Activated B cell treated with CpG ODN at 0.5 μM for 24 hours (primary cell): ENCODE measurements at places on chromosomes 12 and 14. TPM values are rescaled to one million over a fixed set of nuclear protein-coding genes. Genes with fewer than 3 reads are reported as not detected.

GRCh38 chr12:13595536-13596443 lies 385.6 kb downstream of the GRIN2B start:
- no peaks in the 10 kb centered on the region for H3K27me3 ChIP-seq
- H3K4me3 ChIP-seq: no peak overlapping the region
- H3K4me1 ChIP-seq: peaks cover 5% of the 10 kb centered on the region
- no peaks in the 10 kb centered on the region for H3K36me3 ChIP-seq

GRCh38 chr12:50401500-50402081 lies 906 bp downstream of the LARP4 start:
- DNase-seq: no peak
- H3K27me3 ChIP-seq: peaks cover 5% of the 10 kb centered on the region
- H3K36me3 ChIP-seq: peaks cover 15% of the 10 kb centered on the region
- H3K4me3 ChIP-seq: peak overlapping the region; percentile 97
- peak overlapping the region; percentile 91 for H3K27ac ChIP-seq

- DNase-seq: no peak
- peaks cover 2% of the 10 kb centered on the region for H3K36me3 ChIP-seq
- H3K27me3 ChIP-seq: no peaks in the 10 kb centered on the region
- no peak overlapping the region for H3K4me3 ChIP-seq
- no peaks in the 10 kb centered on the region for H3K4me1 ChIP-seq
Observed at GRCh38 chr12:27653661-27654060, 42.6 kb upstream of the REP15 start.

GRCh38 chr12:124356221-124356620 lies 61.3 kb downstream of the RFLNA start:
- peaks cover 83% of the 10 kb centered on the region for H3K36me3 ChIP-seq
- no peaks in the 10 kb centered on the region for H3K4me1 ChIP-seq
- no peak overlapping the region for H3K27ac ChIP-seq
- DNase-seq: no peak
- no peaks in the 10 kb centered on the region for H3K27me3 ChIP-seq

GRCh38 chr14:32779840-32780239 lies 158.8 kb upstream of the NPAS3 start:
- H3K4me1 ChIP-seq: no peaks in the 10 kb centered on the region
- no peaks in the 10 kb centered on the region for H3K36me3 ChIP-seq
- H3K4me3 ChIP-seq: no peak overlapping the region
- DNase-seq: no peak
- no peaks in the 10 kb centered on the region for H3K27me3 ChIP-seq

DNA sequence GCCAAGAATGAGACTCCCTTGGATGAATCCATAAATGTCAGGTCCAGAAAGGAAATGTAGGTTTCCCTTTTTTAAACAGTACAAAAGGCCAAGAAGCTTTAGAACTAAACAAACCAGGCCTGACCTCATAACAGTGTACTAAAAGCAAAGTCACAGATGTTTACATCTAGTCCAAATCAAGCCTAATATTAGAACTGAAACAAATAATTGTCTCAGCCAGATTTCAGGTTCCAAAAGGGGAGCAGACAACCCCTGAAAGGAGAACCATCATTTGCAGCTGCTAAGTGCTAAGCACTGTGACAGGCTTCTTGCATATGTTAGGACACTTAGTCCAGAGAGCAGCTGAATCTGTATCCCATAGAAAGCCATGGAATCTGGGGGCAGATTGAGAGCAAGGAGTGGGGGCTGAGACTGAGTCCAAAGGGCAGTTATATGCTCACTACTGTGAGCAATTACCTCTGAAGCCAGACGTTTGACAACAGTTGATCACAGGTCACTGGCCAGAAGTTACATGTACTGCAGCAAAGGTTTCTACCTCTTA lies 90.1 kb downstream of the STXBP6 start:
- H3K27ac ChIP-seq: no peak overlapping the region
- no peak overlapping the region for H3K4me3 ChIP-seq
- H3K36me3 ChIP-seq: no peaks in the 10 kb centered on the region
- no peaks in the 10 kb centered on the region for H3K27me3 ChIP-seq
- H3K4me1 ChIP-seq: no peaks in the 10 kb centered on the region

DNA sequence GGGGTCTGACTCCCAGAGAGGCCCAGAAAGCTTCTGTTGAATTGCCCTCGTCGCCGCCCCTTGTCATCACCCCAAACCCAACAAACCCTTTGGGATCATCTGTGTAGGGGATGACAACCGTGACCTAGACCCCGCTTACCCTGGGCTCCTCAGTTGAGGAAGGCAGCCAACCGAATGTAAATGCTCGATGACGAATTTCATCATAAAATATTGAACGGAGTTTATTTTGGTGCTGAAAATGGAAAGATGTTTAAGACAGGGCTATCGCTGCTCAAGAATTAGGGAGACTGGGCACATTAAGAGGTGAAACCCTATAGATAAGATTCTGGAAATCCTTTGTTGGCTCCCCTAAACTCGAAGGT lies 512 bp downstream of the ACTR10 start:
- H3K4me1 ChIP-seq: peaks cover 28% of the 10 kb centered on the region
- DNase-seq: no peak
- H3K4me3 ChIP-seq: peak overlapping the region; percentile 94
- H3K27me3 ChIP-seq: no peaks in the 10 kb centered on the region

DNA sequence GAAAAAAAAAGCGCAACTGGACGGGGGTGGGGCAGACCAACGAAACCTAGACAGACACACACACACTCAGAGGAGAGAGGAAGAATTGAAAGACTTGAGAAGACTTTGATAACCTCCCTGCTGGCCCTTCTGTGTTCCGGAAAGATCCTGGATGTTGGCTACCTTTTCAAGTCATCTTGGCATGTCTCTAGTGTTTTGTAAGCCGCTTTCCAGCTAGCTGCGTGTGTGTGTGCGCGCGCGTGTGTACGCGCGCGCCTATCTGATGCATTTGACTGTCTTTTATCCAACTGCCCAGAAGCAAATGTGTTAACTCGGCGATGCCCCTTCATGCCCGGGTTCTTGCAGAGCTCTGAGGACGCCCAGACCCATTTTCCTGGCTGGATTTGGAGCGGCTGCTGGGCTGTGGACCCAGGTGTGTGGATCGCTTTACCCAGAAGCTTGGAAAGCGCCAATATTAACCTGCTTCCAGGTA lies 664 bp downstream of the LRFN5 start:
- H3K27me3 ChIP-seq: peaks cover 59% of the 10 kb centered on the region
- no peak for DNase-seq
- peaks cover 38% of the 10 kb centered on the region for H3K4me1 ChIP-seq
- peak overlapping the region; percentile 69 for H3K4me3 ChIP-seq
- H3K27ac ChIP-seq: no peak overlapping the region
- H3K36me3 ChIP-seq: no peaks in the 10 kb centered on the region

- H3K36me3 ChIP-seq: no peaks in the 10 kb centered on the region
- DNase-seq: no peak
- H3K4me1 ChIP-seq: no peaks in the 10 kb centered on the region
- no peak overlapping the region for H3K4me3 ChIP-seq
Observed at GRCh38 chr14:69808919-69809808, 12.1 kb upstream of the SLC10A1 start.

DNA sequence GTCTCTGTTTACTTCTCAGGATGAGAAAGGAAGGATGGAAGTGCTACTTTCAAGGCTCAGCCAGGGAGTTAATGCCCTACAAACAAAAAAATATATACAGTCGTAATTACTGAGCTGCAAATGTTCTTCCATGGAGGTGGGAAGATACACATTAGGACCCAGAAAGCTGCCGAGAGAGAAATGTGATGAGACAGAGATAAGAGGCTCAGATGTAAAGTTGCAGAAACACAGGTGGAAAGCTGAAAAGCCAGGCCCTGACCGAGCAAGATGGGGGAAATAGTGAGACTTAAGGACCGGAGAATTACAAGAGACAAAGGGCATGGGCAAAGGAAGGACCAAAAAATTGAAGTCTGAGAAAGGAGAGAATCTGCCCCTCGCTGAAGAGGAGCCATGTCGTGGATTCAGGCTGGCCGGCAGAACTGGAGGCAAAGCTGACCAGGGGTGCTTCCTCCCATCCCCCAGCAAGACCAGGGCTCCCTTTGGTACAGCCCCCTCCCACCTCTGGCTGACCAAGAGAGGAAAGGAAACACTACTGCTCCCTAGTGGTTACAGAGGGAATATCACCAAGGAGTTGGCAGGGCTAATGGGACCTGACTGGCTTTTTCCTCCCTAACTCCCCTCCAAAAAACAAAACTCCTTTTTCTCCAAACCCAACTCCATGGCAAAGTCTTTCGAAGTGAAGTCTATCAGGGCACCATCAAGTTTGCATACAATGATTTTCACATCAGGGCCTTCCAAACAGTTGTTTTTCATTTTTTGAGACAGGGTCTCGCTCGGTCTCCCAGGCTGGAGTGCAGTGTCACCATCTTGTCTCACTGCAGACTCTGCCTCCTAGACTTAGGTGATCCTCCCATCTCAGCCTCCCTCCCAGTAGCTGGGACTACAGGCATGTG lies 12.1 kb downstream of the ZFHX2 start:
- H3K27me3 ChIP-seq: peaks cover 2% of the 10 kb centered on the region
- H3K27ac ChIP-seq: no peak overlapping the region
- no peaks in the 10 kb centered on the region for H3K4me1 ChIP-seq
- no peak overlapping the region for H3K4me3 ChIP-seq
- H3K36me3 ChIP-seq: no peaks in the 10 kb centered on the region

DNA sequence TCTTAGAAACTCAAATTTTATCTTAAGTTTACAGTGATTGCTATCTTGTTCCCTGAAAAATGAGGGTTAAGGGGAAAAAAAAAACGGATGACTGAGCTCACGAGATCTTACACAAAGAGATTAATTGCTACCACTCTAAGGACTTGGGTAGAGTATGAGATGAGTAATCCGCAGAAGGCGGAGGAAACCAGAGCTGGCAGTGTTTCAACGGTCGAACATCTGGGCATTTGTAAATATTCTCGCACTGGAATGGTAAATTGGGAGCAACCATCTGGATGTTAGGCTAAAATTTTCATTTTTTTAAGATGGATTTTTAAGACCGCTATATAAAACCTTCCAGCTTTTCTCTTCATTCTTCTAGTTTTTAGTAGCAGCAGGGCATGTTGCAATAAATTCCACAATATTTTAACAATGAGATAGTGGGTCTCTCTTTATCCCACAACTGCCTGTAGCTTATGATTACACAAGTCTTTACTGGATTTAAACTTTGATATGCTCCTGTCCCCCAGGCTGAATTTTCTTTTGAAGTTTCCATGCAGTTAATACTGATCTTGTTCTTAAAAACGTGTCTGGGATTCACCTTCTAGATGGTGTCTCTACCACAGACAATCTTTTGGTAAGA lies 1324.1 kb downstream of the AACS start:
- H3K27ac ChIP-seq: no peak overlapping the region
- H3K4me3 ChIP-seq: no peak overlapping the region
- H3K27me3 ChIP-seq: no peaks in the 10 kb centered on the region

GRCh38 chr12:32612658-32613614 lies 66.2 kb upstream of the DNM1L start:
- H3K27me3 ChIP-seq: no peaks in the 10 kb centered on the region
- H3K4me1 ChIP-seq: peaks cover 3% of the 10 kb centered on the region
- no peak for DNase-seq
- no peak overlapping the region for H3K27ac ChIP-seq

DNA sequence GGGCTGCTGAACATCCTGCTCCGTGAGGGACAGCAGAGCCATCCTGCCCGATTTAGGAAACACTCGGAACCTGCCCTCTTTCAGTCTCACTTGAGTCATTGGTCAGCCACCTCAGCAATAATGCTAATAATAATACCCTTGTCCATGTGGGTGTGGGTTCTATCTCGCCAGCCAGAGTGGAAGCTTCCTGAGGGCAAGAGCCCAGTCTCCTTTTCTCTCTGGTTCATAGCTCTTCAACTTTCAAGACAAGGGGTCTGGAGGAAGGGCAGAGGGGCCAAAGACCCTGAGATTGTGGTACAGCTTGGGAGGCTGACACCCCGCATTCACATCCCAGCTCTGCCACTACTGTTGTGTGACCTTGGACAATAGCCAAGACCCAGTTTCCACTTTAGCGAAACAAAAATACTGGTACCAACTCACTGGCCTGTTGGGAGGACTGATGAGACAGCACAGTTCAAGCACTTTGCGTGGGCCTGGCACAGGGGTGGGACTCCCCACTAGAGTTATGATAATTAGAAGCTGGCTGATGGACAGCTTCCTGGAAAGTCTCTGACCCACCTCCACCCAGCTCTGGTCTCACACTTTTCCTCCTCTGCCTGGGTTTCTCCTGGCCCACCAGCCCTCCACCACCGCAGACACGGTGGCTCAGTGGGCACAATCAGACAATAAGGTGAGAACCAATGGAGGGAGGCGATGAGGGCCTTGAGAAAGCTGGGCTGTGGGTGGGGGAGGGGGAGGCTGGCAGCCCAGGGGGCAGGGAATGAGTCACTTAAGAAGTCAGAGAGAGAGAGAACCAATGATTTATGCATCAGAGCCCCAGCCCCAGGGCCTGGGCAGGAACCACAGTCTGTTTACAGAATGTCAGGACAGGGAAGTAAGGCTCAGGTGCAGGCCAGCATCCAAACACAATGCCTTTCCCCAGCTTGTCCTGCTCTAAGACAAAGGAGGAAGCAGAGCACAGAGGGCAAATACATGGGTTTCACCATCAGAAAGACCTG lies 9.6 kb downstream of the FAIM2 start:
- no peak overlapping the region for H3K4me3 ChIP-seq
- H3K4me1 ChIP-seq: peaks cover 10% of the 10 kb centered on the region
- no peak overlapping the region for H3K27ac ChIP-seq

DNA sequence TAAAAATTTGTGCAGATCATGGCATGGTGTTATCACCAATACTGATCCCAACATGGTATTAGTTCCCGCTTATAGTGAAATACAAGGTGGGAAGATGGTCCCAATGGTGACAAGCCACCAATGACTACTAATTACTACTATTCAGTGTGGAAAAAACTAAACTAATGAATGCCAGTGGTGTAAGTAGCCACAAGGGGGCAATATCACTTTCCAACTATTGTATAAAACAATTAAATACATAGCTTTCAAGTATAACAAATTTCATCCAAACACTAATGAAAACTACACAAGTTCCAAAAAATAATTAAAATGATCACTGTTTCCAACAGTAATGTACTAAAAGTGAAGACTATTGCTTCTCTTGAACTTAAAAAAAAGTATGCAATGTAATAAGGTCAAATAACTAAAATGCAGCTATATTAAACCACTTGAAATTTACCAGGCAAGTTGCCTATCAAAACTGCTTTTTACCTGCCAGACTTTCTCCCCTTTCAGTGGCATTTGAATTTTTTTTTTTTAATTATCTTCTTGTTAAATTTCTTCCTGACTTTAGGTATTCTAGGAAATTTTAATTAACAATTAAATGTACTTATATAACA lies 58.0 kb downstream of the PAPLN start:
- peaks cover 26% of the 10 kb centered on the region for H3K36me3 ChIP-seq
- DNase-seq: no peak
- no peak overlapping the region for H3K4me3 ChIP-seq
- H3K4me1 ChIP-seq: peaks cover 2% of the 10 kb centered on the region

- no peak overlapping the region for H3K4me3 ChIP-seq
- DNase-seq: no peak
- H3K27me3 ChIP-seq: peaks cover 8% of the 10 kb centered on the region
- no peaks in the 10 kb centered on the region for H3K36me3 ChIP-seq
- no peak overlapping the region for H3K27ac ChIP-seq
Observed at GRCh38 chr14:90429754-90430153, 32.9 kb downstream of the CALM1 start.

The PCED1B gene
- 60.9 and 65.4 TPM in 2 replicates for total RNA-seq

The TPH2 gene
- total RNA-seq: not detected in 2 replicates

The TXNRD1 gene
- total RNA-seq: 72.0 and 77.3 TPM in 2 replicates

The ARG2 gene
- total RNA-seq: 0.40 and 0.46 TPM in 2 replicates

The GPR132 gene
- total RNA-seq: 43.4 and 48.5 TPM in 2 replicates

The MANSC1 gene
- 0.86 and 1.5 TPM in 2 replicates for total RNA-seq

The SLC6A13 gene
- 0.38 TPM in 1 of 2 replicates, not detected in the other for total RNA-seq

The SMIM41 gene
- 0.24 TPM in 1 of 2 replicates, not detected in the other for total RNA-seq

The LRRC10 gene
- total RNA-seq: not detected in 2 replicates

The DTX1 gene
- 75.3 and 79.4 TPM in 2 replicates for total RNA-seq

The PRH1 gene
- 27.6 and 35.2 TPM in 2 replicates for total RNA-seq

The FOXG1 gene
- total RNA-seq: not detected in 2 replicates
